ENCODE measurements at places on chromosomes 4 and X.

- DNase-seq = no peak
Measured at GRCh38 chr4:10730590-10730989, 46.0 kb upstream of the CLNK start.

GRCh38 chrX:8849945-8850344 is 48.8 kb upstream of the FAM9A start:
- no peak for DNase-seq

DNA sequence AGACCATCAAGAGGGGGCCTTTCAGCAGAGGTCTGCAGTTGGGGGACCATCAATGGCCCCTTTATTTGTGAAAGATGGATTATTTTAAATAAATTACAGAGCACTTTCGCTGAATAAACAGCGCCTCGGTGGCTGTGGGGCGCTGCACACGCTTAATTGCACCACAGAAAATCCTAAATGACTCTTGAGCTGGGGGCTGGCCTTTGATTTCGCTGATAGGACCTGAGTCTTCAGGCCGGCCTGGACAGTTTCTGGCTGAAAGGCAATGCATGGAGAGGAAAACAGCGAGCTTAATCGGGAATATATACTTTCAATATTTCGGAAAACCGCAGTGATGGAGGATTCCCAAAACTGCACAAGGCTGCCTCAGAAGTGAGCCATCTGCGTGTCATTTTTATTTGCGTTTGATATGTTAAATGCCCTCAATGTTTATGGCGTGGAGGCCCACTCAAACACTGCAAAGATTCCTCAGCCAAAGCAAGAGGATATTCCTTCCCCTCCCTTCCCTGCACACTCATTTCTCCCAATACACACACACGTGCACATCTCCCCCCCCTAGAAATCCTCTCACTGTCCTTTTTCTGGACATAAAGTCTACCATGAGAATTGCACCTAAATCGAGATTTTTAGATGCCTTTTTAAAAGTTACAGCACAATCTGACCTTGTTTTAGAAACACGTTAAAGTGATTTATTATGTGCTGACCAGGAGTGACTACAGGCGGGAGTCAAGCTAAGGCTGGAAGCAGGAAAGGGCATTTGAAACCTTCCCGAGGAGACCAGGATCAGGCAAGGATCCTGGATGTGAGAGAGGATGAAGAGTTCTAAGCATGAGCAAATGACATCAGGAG is 340.7 kb downstream of the RAB28 start:
- no peak for DNase-seq

DNA sequence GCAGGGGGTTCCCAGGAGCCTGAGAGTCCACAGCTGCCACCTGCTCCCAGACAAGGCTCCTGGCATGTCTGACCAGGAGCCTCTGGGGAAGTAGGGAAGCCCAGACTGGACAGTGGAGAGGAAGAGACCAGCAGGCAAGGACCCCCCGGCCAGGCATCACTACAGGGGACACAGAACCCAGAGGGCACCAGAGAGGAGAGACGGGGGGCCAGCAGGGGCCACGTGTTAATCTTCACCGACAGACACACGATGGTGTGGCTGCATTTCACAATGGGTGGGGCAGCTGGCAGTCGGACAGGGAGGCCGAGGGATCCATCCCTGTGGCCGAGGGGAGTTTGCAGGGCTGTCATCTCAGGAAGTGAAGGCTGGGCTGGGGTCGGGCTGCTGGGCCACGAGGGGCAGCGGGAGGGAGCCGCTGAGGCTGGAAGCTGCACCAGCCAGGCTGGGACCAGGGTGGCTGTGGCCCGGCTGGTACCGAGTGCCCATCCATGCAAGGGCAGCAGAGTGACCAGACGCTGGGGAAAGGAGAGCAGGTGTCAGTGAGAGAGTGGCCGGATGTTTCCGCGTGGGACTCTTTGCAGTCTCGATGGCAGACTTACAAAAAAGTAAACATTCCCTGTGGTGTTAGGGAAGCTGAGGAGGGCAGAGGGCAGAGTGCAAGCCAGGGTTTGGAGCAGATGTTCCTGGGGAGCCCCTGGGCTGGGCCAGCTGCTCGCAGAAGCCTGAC is 4.7 kb downstream of the PDE6B start:
- DNase-seq = no peak

- DNase-seq = no peak
Measured at GRCh38 chr4:54231419-54231767, 2.3 kb downstream of the PDGFRA start.

GRCh38 chrX:150569155-150569477 is 695 bp downstream of the MTM1 start:
- peak; percentile 23 for DNase-seq

- no peak for DNase-seq
Measured at GRCh38 chr4:141565379-141566089, 70.8 kb upstream of the IL15 start.

- peak; percentile 75 for DNase-seq
Measured at GRCh38 chrX:154546354-154547244, at the start of gene G6PD. Gene G6PD, minus strand, starts transcription at chrX:154546846. Its CDS starts 691 bp downstream, at chrX:154546155.

- DNase-seq = no peak
Measured at GRCh38 chr4:136750897-136751296, 781.4 kb downstream of the PCDH18 start.

DNA sequence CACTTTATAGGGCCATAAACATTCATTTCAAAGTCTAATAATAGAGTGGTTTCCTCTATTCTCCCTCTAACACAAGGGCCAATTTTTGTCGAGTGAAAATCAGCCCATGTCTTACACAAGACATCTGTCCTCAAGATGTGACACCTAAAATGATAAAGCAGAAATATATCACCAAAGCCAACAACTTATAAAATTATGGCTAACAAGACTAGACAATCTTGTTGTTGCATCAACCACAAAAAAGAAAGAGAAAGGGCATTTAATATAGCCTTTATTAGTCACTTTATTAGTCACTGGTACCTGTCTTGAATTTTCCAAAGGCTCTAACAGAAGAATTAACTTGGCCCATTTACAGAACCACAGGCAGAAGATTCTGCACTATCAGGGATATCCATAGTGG is 161.6 kb downstream of the SMIM20 start:
- DNase-seq = no peak

DNA sequence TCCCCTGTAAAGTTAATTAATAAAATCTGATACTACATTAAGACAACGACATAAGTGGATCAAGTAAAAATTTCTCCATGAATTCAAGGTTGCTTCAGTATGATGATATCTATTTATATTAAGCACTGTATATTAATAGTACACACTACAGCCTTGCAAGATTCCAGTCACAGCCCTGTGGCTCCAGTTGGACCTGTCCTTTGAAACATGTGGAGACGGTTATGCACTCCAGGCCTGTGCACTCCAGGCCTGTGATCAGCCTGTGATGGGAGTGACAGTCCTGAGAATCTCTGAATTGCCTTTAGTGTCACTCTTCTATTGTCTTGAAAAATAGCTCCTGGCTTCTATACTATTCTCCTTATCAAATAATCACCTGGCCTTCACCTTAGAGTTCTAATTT is 981.1 kb upstream of the AGA start:
- no peak for DNase-seq

- DNase-seq = no peak
Measured at GRCh38 chr4:40280586-40280985, 54.5 kb upstream of the CHRNA9 start.

- no peak for DNase-seq
Measured at GRCh38 chr4:95018785-95019184, 261.0 kb downstream of the BMPR1B start.

GRCh38 chrX:112081781-112082652 is 559 bp downstream of the TRPC5 start:
- no peak for DNase-seq

- no peak for DNase-seq
Measured at GRCh38 chr4:170229006-170229405, 139.2 kb upstream of the AADAT start.

DNA sequence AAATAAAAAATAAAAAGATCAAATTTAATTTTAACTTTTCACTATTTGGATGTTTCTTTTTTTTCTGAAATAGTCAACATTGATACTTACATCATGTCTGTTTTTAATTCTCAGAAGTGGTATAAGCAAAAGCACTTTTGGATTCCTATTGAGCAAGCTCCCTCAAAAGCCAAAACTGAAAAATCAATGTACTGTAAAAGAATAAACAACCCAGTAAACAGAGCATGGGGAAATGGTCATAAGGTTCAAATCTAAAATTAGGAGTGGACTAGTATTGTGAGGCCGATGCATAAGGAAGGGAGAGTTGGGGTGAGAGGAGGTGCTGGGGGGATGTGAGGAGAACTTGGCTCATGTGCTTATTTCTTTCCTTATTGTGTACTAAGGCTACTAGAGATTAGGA is 37.9 kb downstream of the NUDT6 start:
- no peak for DNase-seq

DNA sequence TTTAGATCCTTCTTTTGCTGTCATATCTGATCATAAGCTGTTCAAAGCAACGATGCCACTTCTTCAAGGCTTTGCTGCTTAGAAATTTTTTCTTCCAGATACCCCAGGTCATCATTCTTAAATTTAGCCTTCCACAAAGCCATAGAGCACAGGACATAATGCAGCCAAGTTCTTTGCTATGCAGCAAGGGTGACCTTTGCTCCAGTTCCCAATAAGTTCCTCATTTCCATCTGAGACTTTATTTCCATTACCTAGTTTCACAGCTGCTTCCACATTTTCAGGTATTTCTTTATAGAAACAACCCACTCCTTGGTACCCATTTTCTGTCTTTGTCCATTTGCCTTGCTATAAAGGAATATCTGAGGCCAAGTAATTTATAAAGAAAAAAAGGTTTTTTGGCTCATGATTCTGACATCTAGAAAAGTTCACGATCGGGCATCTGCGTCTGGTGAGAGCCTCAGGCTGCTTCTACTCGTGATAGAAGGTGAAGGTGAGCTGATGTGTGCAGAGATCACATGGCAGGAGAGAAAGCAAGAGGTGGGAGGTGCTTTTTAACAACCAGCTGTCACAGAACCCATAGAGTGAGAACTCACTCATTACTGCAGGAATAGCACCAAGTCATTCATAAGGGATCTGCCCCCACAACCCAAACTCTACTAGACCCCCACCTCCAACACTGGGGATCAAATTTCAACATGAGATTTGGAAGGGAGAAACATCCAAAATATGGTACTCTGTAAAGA is 11.8 kb upstream of the TASL start:
- no peak for DNase-seq

DNA sequence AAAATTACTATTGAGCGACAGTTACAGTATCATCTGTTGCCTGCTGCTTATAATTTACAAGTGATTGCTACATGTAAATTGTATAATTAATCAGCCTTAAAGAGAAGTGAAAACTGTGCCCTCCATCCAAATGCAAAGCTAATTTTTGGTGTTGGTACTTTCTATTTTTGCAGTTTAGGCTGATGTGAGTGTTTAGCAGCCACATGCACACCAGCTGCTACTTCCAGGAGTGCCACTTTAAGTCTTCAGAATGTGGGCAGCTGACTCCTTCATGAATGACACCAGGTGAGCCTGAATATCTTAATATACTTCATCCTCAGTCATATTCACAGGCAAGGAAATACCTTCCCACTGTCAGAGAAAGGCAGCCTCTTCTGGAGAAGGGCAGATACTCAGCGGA is 149.8 kb upstream of the RASGEF1B start:
- DNase-seq = no peak

GRCh38 chrX:133709501-133709900 is 275.9 kb downstream of the GPC3 start:
- DNase-seq = no peak

GRCh38 chr4:3715855-3716630 is 50.1 kb upstream of the ADRA2C start:
- no peak for DNase-seq

DNA sequence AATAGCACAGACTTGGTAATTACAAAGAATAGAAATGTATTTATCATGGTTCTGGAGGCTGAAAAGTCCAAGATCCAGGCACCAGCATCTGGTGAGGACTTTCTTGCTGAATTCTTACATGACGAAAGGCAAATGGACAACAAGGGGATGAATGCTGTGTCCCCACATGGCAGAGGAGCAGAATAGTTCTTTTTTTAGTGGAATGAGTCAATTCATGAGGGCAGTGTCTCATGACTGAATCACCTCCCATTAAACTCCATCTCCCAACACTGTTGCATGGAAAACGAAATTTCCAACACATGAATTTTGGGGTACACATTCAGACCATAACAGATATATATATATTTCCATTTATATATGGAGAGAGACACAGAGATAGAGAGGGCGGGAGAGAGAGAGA is 628.3 kb downstream of the TRIML1 start:
- DNase-seq = no peak

DNA sequence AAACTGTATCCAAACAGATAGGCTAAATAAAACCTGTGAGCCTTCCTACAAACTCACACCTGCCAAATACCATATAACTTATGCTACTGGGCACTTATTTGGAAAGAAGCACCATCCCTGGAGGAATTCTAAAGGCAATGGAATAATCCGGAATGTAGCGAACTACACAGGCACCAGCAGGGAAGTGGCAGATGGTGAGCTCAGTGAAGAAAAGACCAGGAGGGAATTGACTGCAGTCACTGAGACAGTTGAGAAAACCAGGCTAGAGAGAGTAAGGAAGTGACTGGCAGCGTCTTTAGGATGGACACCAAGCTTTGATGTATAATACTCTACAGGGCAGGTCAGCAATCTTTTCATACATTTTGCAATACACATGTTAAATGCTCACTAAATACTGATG is 16.3 kb downstream of the NDNF start:
- DNase-seq = no peak

DNA sequence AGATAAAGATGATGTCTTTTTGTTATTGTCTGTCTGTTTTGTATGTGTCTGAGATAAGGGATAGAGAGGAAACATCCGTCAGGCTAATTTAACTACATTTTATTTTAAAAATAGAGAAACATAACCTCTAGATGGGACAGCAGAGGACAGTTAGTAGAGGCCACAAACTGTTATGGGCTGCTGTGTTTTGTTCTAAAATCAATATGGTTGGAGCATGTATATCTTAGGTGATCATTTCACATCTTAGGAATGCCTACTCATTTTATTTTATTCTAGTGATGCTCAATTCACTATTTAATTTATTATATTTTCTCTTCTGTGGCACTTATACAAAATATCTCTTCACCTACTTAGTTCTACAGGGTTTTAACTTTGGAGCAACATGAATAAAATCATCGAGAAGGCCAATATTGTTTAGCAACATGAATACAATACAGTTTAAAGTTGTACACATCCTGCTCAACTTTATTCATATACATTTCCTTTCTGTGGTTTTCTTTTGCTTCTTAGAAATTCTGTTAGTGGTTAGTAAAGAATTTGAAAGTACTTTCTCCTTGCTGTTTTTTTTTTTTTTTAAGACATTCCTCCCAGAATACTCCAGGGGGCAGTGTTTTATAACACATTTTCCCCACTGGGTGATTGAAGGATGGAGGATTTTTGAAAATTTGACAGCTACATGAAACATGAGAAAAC is 392.9 kb downstream of the UNC5C start:
- no peak for DNase-seq

GRCh38 chr4:139453041-139453370 is 915 bp upstream of the RAB33B start:
- DNase-seq = peak; percentile 60

- DNase-seq = no peak
Measured at GRCh38 chrX:110120025-110120424, 117.1 kb downstream of the TMEM164 start.

DNA sequence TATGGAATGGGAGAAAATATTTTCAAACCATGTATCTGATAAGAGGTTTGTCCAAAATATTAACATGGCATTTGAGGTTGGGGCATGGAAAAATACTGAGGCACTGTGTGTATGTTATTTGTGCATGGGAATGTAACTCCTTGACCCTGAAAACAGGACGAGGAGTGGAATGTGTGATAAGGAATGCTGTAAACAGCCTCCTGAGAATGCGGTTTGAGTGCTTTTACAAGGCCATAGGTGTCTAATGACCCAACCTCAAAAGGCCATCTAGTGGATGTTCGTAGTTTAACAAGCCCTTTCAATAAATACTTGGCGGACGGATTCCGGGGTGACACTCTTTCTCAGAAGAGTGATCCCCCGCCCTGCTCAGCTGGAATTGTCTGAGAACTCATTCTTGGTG is 162.9 kb upstream of the USP9X start:
- no peak for DNase-seq

Measured in activated gamma-delta T cell treated with Interleukin-2 at 50 U/mL for 16 hours (primary cell).